NCI-H187 treated with DMSO at 0.1 percent for 48 hours (cell line): ENCODE measurements at places on chromosomes 1 and 21.

- no peak for DNase-seq
Observed at GRCh38 chr1:199009447-199009846, 370.6 kb downstream of the PTPRC start.

DNA sequence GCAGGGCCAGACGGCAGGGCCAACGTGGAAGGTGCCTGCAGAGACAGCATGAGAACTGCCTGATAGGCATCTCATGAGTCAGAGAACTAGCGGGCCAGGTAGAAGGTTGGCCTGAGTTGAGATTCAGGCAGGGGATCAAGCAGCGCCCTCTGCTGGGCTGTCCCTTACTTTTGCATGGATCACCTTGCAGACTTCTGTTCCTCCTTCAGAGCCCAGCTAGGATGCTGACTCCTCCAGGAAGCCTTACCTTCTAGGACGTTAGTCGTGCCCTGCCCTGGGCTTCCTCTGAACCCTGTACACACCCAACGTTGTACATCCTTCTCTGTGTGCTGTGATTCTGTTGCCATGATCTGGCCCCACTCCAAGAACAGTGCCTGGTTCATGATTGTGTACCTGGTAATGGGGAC is 231.3 kb upstream of the VAMP3 start:
- DNase-seq = peak; percentile 37

- DNase-seq = no peak
Observed at GRCh38 chr1:181910905-181911304, 150.6 kb downstream of the ZNF648 start.

- no peak for DNase-seq
Observed at GRCh38 chr1:90924982-90925381, 96.9 kb downstream of the ZNF644 start.
